ENCODE measurements at places on chromosomes 2 and 18.

DNA sequence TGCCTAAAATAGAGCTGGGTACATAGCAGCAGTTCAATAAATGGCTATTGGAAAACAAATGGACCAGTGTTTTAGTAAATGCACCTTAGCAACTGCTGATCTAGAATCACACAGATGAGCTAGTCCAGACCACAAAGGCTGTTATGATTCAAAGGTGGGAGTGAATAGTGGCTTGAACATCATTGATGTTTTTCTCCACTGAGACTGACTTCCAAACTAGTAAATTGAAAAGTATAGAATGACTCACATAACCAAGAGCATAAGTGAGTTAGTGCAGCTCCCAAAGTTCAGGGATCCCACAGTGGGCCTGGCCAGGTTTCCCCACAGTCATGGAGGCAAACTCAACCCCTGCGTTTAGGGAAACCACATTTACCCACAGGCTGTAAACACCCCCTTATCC lies 106.7 kb upstream of the YPEL5 start:
- no peak for DNase-seq

- DNase-seq: no peak
These were observed 1963.3 kb upstream of the PIK3C3 start for GRCh38 chr18:39991696-39992265.

DNA sequence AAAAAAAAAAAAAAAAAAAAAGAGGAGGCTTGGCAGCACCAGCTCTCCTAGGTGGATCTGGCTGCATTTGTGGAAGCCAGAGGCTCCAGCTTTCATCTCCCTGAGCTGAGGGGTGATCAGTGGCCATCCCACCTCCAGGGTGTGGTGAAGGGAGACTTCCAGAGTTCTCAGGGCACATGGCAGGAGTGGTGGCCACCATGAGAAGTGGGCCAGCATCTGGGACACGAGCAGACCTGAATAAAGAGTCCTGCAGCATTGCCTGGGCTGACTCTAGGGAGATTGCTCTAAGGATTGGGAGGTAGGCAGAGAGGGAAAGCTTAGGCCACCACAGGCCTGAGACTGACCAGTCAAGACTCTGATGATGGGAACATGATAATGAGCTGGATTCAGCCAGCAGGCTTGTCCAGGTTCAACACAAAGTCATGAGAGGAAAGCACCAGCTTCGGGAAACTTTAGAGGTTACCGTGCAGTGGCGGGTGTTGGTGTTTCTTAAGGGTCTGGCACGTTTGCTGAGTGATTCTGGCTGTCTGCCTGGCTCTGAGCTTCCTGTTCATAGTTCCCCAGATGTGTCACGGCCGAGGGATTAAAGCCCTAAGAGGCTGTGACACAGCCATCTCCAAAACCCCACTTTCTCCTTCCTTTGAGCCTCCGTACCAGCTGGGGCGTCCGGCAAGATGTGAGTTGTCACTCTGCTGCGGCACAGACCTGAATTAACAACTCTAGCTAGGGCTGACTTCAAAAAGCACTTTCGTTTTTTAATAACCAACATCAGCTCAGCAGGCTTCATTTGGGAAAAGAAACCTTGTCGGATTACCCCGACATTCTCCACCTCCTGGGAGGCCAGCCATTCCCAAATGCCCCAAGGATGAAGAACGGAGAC lies 38.3 kb upstream of the IL1R1 start:
- DNase-seq: peak; percentile 96

- no peak for DNase-seq
These were observed 17.2 kb upstream of the CABYR start for GRCh38 chr18:24121625-24122024.

DNA sequence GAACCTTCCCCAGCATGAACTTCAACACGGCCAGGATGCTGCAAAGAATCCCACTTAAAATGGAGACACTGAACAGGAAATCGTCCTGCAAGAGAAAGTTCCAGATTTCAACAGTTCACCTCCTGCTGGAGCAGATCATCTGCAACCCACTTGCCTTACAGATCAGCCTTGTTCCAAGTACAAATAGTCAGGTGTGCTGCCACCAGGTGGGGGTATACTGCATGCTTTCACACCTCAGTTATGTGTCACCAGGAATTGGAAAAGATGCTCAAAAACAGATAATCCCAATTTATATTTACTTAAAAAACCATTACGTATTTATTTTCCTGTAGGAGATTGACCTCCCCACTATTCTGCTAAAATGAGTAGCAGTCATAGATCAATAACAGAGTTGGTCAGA lies 212.3 kb downstream of the MGAT5 start:
- DNase-seq: no peak

DNA sequence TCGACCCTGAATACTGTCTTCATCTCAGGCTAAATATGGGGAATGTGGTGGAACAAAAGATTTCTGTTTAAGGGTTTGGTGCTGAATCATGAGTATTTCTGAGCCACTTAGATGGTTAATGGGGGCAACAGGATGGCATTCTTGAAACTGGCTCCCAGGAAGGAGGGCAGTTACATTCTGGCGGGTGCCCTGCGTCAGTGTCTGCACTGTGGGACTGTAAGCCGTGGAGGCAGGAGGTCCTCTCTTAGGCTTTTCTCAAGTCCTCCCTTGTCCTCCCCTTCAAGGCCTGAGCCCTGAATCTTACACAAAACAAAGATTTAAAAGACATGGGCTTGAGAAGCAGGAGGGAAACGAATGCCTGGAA lies 45.7 kb downstream of the PSD4 start:
- DNase-seq: no peak

GRCh38 chr2:156687715-156688114 lies 251.5 kb downstream of the GPD2 start:
- peak; percentile 1 for DNase-seq

DNA sequence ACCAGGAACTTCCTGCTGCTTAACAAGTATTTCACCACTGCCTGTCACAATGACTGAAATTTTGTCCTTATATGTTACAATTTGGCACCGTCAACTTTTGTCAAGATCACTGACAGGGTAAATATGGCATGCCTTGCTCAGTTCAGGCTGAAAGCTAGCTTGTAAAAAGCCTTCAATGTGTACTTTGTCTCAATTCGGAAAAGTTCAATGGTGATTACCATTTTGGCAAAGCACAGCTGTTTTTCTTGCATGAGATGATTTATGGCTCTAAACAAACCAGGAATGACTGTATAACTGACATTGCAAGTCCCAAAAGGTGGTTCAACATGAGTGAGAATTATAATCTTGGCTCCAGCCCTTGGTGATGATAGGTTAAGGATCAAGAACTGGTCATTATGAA lies 1255.2 kb downstream of the CNTNAP5 start:
- no peak for DNase-seq

DNA sequence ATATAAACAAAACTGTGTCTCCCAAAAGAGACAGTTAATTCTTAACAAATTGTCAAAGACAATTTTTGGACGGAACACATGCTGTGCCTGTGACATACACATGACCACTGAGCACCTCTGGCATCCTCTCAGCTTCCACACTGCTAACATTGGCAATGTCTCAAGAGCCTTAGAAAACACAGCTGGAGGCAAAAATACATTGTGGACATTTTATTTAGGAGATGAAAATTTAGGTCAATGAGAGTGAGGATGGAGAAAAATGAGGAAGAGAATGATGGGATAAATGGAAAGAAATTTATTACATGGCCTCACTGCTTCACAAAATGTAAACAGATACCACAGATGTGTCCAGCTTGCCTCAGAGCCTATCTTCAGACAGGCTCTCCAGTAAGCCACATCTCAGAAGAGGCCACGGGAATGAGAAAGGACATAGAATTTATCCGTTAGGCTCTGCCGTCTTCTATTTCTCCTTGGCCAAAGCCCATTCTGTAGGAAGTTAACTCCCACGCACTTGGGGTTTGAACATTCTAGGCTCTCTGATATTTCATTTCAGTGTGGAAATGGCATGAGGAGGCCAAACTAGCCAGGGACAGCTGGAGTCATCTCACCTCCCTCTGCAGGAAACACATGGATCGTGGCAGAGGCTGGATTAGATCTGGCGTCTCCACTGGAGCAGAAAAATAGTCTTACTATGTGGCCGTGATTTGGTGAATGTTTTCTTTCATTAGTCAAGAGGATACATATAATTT lies 519.4 kb upstream of the DSEL start:
- no peak for DNase-seq

- DNase-seq: no peak
These were observed 124.6 kb upstream of the CD302 start for GRCh38 chr2:159922563-159922962.

DNA sequence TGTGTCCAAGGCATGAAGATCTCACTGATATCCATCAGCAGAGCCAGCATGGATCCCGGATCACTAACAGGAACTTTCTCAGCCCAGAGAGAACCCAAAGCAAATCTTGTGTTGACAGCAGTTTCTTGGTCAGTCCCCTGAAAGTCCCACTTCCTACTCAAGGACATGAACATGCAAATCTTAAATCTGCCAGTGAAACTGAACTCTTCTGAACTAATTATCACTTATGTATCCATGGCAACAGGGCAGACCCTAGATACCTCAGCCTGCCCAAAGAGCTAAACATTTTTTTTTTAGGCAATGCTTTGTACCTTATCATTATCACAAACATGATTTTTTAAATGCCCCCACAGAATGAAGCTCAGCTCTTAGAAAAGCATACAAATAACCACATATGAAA lies 127.8 kb upstream of the DDX18 start:
- DNase-seq: no peak

- DNase-seq: no peak
These were observed 2.9 kb upstream of the ITGB6 start for GRCh38 chr2:160203007-160203406.

DNA sequence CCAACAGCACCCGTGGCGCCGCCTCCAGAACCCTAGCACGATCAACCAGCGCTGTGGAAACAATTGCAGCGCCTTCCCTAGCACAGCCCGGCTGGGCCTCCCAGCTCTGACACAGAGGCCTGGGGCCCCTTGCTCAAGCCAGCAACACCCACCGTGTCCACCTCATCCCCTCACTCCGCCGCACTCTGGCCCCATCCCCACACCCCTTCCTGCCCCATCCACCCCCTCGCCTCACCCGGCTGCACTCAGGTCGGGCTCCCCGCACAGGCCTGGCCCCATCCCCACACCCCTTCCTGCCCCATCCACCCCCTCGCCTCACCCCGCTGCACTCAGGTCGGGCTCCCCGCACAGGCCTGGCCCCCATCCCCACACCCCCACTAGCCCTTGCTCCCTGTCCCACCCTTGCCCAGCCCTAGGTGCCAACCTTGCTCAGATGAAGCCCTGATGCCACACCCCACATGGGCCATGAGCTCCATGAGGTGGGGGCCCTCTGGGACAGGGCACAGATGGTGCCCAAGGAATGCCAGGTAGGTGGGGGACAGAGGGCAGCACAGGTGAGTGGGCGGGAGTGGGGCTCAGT lies 28.7 kb downstream of the KIF1A start:
- DNase-seq: no peak

DNA sequence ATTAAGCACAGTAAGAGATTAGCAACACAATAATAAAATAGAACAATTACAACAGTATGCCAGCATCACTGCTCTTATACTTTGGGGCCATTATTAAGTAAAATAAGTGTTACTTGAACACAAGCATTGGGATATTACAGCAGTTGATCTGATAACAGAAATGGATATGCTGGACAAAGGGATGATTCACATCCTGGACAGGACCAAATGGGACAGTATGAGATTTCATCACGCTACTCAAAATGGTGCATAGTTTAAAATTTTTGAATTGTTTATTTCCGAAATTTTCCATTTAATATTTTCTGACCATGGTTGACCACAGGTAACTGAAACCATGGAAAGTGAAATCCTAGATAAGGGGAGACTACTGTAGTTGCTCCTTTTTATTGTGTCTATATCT lies 138.2 kb downstream of the UBR3 start:
- DNase-seq: no peak

DNA sequence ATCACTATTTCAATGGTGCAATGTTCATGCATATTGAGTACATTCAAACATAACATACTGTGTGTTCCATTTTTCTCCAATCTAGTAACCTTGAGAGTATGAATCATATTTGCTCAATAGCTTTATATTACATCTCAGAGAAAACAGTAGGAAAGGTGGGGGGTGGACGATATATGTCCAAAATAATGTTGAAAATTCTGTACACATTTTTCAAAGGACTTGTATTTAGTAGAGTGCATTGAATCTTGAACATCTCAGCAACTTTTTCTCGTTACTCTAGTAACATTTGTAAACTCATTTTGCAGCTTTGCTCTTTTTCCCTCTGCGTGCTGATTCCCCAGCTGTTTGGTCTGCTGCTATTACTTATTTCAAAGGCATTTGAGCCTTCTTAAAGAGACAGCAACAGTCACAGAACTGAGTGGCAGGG lies 1487.0 kb downstream of the LRP1B start:
- peak; percentile 56 for DNase-seq

DNA sequence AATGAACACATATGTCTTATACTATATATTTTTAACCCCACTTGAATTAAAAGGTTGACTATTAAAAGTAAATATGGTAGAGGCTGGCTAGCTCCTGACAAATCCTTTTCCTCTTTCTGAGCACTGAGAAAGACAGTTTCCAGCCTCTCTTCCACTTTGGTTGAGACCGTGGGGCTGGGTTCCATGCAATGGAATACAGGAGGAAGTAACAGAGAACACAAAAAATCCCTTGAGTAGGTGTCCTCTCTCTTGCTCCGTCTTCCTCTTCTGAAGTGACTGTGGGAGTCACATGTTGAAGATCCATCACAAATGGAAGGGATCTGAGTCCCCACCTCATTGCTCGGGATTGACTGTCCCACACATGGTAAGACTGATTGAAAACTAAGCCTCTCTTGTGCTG lies 36.6 kb upstream of the SIGLEC15 start:
- no peak for DNase-seq

GRCh38 chr2:43274055-43274454 lies 47.6 kb upstream of the ZFP36L2 start:
- peak; percentile 48 for DNase-seq

DNA sequence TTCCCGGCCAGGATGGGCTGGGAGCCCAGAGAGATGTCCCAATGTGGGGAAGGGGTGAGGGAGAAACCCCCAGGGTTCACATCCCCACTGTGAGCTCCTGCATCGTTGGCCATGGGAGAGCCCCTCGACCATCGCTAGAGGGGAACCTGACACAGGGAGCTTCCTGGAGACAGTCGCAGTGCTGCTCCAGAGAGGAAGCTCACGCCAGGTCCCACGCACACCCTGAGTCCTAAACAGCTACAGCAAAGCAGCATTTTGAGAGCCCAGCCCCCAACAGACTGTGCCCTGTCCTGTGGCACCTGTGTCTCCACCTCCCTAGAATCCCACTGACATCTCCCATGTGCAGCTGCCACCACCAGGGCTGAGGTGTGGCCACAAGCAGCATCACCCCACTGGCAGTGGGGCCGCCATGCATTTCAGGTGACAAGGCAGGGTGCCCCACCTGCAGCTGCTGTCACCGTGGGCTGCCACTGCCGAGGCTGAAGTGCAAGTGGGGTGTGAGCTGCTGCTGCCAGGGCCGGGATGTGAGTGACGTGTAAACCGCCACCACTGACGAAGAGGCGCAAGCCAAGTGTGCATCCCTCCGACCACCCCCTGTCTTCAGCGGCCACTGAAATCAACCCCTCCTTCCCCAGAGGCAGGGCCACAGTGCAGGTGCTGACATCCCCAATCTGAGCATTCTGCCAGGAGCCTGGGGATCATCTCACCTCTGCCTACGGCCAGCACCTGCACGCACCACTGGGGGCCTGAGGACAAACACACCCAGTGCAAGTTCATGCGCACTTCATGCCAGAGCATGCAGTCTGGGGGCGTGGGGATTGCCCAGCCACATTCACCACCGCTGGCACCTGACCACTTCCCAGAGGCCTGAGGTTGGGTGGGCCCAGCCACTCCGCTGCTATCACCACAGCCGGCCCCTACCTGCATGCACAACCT lies 467.7 kb upstream of the SALL3 start:
- DNase-seq: no peak

Data from fibroblast of skin of right biceps (primary cell).